ENCODE measurements at places on chromosomes 3 and 15.

DNA sequence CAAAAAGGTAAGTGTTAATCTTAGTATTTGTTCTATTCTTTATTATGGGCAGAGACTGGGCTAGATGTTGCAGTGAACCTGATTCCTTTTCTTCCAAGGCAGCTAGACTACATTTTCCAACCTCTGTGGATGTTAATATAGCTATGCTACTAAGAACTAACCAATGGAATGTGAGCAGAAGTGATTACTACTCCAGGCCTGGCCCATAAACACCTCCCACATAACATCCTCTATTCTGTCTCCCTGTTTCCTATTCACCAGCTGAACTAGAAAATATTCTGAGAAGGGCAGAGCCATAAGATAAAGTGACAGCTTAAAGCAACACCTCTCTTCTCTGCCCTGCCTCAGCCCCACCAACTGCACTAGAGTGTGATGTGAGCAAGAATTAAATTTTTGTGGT is 29.4 kb downstream of the CD200R1L start:
- DNase-seq = no peak

GRCh38 chr3:65436580-65436979 is 602.1 kb downstream of the MAGI1 start:
- DNase-seq = peak; percentile 2

- DNase-seq = no peak
These were observed 699.4 kb downstream of the ZPLD1 start for GRCh38 chr3:103134023-103134724.

GRCh38 chr15:76905855-76906254 is 715 bp upstream of the SCAPER start:
- no peak for DNase-seq

DNA sequence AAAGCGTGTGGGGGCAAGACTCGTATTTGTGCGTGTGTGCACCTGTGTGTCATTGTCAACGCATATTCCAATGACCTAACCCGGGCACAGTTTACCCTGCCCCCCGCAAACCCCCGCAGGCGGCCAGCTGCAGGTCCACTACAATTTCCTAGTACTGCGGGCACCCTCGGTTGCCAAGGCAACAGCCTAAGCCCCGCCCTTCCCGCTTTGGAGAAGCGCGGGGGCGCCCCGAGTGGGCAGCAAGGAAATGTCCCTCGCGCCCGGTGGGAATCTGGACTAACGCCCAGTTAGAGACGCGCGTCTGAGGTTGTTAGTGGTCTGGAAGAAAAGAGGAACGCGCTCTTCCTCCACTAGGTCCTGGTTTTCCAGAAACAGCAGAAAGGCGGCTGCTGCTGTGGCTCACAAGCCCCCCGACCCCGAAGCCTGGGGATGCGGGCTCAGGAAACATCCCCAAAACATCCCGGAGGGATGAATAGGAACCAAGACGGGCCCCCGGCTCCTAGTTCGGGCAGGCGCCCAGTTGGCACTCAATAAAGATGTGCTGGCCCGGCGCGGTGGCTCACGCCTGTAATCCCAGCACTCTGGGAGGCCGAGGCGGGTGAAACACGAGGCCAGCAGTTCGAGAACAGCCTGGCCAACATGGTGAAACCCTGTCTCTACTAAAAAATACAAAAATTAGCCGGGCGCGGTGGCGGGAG is 1.1 kb downstream of the ABHD14A start:
- no peak for DNase-seq

GRCh38 chr15:100889385-100890050 is 9.9 kb downstream of the ALDH1A3 start:
- peak; percentile 22 for DNase-seq

DNA sequence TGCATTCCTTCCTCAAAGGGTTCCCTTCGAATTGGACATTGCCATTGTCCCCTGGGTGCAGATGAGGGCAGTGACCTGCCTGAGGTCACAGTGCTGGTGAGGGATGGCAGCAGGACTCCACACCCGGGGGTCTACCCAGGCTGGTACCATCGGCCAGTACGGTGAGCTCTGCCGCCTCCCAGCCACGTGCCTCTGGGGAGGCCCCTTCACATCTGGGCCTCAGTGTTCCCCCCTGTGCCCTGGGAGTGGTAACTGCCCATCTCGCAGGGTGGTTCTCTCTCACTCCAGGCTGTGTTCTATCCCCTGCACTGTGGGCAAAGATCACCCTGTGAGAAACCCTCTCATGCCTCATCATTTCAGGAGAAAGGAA is 99.4 kb upstream of the IQSEC1 start:
- no peak for DNase-seq

DNA sequence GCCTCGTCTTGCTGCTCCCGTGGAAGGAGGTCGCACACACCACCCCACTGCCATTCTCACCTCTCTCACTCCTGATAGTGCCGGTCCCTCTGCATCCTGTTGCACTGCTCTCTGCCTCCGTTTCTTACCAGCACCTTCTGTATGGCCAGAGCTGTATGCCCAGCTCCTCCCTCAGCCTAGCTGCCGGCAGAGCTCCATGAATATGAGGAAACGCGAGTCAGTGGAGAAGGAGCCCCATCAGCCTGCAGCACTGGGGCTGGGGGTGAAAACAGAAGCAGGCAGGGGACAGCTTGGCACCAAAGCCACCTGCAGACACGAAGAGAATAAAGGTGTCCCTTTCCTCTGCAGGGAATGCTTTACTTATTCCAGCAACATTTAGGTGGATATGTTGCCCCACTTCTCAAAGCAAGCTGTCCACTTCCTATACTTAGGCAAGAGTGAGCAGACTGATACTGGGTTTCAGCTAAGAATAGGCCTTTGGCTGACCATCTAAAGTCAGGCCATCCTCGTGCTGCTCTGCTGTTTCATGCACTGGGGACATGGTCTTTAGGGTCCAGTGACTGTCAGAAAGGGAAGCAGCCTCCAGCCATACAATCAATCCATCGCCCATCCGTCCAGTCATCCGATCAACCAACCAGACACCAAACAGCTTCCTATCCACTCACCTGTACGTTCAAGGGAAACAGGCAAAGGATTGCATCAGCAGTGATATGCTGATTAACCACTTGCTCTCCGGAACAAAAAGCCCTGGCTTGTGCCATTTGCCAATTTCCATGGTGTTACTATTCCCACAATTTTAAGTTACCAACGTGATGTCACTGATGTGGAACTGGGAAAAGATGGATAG is 222.7 kb downstream of the XXYLT1 start:
- DNase-seq = no peak

- no peak for DNase-seq
These were observed 214.5 kb downstream of the NTRK3 start for GRCh38 chr15:88042047-88042446.

DNA sequence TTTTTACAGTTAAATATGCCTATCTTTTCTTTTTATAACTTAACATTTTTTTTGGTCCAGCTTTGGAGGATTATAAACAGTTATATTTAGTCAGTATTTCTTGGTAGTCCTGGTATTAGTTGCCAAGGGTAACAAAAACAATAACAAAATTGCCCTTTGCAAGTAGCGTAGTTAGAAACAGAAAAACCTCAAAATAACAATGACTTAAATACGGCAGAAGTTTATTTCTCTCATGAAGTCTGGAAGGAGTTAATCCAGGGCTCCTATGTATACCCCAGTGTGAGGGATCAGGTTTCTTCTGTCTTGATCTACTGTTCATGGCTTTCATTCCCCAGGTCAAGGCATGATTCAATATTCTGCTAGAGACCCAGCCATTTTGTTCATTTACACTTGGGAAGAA is 14.1 kb upstream of the MYH15 start:
- peak; percentile 53 for DNase-seq

DNA sequence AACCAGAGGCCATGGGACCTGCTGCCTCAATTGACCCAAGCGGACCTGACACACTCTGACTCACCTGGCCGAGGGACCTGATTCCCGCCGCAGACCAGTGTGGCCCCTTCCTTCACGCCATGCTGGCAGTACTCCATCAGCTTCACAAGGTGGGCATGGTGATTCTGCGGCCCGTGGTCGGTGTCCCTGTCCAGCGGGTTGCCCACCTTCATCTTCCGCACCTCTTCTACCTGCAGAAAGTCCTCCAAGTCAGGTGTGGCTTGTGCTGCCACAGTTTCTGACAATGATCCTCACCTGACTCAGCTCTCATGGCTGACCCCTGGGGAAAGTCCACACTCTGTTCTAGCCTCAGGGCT is 25.9 kb upstream of the SLC41A3 start:
- no peak for DNase-seq

GRCh38 chr15:83926116-83926515 is 272.2 kb downstream of the ADAMTSL3 start:
- no peak for DNase-seq

- DNase-seq = no peak
These were observed 20.2 kb downstream of the GBE1 start for GRCh38 chr3:81741216-81741615.

DNA sequence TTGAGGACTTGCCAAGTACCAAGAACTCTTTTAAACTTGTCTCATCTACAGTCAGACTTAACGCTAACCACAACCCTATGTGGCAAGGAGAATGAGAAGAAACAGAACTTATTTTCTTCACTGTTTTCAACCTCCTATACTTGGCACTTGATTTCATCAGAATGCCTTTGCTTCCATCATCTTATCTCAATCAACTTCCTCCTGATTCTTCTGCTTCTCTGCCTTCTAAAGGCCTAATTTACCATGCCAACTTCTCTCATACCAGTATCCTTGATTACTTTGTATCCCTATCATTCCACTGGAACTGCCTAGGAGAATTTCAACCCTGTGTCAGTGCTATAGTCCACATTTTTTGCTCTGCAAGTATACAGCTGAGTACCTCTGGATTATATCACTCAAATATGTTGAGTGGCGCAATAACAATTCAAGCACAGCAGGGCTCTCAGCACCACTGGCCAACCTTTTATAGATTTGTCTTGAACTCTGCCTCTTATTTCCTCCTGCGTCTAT is 413.6 kb downstream of the ROBO1 start:
- DNase-seq = no peak

DNA sequence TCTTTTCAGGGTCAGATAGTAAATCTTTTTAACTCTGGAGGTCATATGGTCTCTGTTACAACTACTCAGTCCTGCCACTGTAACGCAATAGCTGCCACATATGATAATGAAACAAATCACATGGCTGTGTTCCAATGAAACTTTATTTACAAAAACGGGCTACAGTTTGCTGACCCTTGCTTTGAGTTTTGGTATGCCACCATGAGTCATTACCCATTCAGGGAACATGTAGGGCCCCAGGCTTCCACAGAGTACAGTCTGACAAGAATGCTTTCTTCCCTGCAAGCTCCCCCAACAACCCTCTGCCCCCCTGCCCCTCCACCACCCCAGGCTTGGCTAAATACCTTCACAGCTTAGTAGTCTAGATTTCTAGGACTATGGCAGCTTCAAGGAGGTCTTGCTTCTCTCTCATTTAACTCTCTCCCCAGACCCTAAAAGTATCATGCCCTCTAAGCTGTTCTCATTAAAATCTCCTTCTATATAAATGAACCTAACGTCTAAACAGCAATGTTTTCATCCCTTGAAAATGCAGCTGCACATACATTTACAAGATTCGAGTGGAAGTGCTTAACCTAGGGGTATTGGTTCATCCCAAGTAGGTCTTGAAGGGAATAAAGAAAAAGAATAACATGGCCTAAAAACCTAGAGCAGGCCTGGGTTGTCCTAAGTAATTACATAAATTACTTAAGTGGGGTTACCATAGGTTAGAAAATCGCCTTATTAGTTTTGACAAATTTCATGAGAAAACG is 117.8 kb upstream of the PRICKLE2 start:
- DNase-seq = no peak

GRCh38 chr3:186067360-186068242 is 41.3 kb downstream of the ETV5 start:
- peak; percentile 23 for DNase-seq

- DNase-seq = no peak
These were observed 91.9 kb upstream of the SNRPN start for GRCh38 chr15:24862726-24863521.

DNA sequence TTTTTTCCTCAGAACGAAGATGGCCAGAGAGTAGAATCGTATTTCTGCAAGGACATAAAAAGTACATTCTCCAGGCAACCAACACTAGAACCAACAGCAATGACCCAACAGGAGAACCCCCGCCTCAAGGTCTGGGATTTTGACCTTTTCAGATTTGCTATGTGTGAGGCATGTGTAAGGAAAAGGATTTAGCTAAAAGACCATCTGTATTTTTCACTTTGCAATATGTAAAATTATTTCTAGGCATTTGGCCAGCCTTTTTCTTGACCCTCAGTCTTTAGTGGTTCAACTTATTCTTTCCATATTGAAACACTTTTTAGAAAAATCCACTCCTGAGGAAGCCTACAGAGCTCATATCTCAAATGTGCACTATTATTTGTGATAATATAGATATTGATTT is 219.2 kb upstream of the GOLGA6L4 start:
- no peak for DNase-seq

DNA sequence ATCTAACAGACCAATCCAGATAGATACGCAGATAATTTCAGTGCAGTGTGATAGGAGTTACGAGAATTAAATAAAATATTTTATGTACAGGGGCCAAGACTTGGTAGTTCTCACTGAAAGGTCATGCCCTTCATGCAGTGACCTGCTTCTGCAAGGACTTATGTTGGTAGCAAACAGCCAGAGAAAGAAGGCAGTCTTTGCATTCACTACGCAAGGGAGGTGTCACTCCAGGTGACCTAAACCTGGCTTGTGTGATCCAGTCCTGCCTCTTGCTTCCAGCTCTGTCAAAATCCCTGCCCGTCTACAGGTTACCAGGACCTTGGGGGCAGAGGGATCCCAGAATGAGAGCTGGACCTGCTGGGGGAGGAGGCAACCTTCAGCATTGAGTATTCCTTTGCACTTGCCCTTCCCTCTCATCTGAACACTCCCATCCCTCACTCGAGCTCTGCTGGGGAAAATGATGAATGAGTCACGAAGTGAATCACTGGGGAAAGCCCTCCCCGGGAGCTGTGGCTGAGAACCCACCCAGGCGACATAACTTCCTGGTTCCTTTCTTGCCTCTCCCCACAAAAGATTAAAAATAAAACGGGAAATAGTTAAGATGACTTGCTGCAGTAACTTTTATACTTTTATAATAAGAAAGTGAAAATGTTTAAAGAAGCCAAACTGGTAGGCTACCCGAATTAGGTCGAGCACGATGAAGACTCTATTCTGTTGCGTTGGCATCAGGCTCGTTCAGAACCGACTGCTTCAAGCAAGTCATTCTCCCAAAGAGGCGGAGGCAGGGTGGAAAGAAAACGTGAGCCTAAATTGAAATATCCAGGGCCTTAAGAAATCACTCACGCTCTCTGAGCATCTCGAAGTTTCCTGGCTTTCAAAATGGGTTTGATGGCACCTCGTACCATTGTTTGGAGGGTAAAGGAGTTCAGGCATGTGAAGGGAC is 216.1 kb downstream of the SLCO3A1 start:
- peak; percentile 94 for DNase-seq
